ENCODE measurements at places on chromosomes 5 and 9.

- no peak for DNase-seq
Observed at GRCh38 chr5:78515670-78516069, 132.9 kb downstream of the LHFPL2 start.

DNA sequence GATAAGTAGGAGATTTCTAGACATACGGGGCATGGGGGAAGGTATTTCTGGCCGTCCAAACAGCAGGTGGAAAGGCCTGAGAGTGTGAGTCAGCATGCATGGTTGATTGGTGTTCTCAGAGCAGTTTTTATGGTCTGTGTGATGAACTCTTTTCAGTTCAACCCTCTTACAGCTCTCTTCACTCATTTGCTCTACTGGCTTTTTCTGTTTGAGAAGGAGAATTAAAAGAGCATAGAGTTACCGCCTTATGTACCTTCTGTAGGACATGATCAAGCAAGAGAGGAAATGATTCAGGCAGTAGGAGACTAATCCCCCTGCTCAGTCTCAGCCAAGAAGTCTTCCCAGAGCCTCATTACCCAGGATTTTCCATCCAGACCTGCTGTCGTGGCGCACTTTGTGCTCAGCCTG is 92.4 kb downstream of the PRDM6 start:
- no peak for DNase-seq

DNA sequence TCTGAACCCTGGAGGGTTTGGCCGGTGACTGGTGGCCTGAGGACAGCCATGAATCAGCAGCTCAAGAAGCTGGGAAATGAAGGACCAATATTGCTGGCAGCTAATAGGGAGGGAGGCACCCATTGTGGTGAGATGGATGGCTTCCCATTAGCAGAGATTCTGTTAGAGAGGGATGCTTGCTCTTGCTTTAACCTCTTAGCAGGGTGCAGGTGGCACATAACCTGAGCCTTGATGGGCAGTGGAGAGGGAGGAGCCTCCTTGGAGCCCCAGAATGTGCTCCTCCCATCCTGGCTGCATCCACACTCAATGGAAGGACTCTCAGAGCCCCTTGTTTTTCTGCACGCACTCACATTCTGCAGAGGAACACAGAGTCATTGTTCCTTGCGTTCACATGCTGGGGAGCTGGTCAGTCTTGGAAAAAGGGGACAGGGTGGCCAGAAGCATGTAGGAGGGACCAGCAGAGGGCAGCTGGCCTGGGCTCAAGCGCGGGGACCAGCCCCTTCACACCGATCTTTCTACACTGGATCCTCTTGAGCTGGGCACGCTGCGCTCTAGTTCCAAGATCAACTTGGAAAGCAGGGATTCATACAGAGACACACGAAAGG is 161.8 kb downstream of the MED10 start:
- no peak for DNase-seq

DNA sequence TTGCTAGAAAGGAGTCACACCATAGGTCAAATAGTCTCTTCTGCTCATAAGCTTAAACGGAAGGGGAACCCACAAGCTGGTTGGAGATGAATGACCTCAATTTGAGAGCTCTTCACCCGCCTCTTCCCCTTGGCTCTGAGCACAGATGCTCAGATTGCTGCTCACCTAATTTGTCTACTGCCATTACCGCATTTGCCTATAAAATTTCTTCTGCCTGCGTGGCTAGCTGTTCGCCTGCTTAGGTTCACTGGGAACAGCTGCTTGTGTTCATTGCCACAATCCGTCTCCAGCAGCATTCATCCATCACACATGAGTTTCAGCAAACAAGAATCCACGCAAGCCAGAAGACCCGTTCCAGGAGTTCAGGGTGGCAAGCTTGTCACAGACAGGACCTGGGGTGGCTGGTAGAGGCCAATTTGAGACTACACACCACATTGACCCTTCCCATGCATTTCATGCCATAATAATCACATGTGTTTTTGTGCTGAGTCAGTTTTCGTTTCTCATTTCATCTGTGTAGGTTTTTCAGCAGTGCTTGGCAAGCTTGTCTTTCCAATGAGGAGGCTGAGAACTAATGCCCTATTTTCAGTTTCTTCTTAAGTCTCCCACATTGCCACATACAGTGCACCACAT is 50.2 kb upstream of the DNAH5 start:
- no peak for DNase-seq

DNA sequence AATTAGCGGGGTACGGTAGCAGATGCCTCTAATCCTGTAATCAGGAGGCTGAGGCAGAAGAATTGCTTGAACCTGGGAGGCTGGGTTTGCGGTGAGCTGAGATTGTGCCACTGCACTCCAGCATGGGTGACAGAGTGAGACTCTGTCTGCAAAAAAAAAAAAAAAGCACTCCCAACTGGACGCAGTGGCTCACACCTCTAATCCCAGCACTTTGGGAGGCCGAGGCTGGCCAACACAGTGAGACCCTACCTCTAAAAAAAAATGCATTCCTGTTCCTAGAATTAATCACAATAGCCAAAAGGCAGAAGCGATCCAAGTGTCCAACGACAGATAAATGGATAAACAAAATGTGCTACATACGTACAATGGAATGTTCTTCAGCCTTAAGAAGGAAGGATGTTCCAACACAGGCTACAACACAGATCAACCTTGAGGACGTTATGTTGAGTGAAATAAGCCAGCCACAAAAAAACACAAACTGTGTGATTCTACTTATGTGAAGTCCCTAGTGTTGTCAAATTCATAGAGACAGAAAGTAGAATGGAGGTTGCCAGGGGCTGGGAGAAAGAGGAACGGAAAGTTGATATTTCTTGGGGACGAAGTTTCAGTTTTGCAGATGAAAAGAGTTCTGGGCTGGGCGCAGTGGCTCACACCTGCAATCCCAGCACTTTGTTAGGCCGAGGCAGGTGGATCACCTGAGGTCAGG is 13.8 kb downstream of the FAM78A start:
- DNase-seq, result no peak

DNA sequence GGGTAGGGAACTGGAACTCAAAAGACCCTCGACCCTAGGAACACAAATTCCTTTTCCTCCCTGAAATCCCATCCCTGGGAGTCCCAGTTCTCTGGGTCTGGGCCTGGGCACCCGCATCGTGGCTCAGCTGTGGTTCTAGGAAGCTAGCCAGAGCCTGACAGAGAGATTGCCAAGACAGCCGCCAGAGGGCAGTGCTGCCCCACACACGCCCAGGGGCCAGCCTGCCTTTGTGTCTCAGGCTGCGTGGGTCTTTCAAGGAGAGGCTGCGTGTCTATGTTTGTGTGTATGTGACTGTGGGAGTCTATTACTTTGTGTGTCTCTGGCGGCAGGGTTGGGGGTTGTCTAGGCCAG is 32.0 kb upstream of the TTLL11 start:
- DNase-seq, result peak; percentile 68

DNA sequence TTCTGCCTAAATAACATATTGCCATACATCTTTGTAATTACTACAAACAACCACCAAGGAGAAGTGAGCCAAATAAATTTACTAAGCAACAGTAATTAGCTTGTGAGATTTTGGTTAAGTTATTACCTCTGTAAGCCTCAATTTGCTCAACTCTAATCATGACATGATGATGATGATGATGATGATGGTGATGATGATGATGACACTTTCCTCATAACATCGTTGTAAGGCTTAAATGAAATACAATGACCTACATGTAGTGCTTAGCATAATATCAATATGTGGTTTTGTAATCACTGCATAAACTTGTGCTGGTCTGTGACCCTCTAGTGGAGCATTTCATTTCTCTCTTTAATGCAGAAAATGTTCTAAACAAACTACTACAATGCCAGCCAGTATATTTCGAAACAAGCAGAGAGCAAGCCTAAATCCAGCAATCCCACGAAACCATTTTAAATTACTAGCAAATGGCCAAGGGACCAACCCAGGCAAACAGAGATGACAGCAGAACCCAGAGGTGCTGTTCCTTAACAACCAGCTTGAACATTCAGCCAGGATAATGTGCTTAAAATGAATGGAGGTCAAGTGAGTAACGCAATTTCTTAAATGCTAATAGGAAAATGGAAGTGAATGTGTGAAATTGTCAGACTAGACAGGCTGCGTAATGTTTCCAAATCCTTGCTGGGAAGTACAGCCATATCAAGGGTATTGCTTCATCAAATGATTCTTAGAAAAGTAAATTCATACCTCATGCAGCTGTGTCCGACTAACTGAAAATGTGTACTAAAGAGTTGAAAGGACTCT is 281.9 kb upstream of the PUM3 start:
- no peak for DNase-seq

GRCh38 chr9:108087781-108088180 is 598.2 kb upstream of the KLF4 start:
- DNase-seq, result no peak

GRCh38 chr5:99320436-99320835 is 391.6 kb upstream of the CHD1 start:
- no peak for DNase-seq

DNA sequence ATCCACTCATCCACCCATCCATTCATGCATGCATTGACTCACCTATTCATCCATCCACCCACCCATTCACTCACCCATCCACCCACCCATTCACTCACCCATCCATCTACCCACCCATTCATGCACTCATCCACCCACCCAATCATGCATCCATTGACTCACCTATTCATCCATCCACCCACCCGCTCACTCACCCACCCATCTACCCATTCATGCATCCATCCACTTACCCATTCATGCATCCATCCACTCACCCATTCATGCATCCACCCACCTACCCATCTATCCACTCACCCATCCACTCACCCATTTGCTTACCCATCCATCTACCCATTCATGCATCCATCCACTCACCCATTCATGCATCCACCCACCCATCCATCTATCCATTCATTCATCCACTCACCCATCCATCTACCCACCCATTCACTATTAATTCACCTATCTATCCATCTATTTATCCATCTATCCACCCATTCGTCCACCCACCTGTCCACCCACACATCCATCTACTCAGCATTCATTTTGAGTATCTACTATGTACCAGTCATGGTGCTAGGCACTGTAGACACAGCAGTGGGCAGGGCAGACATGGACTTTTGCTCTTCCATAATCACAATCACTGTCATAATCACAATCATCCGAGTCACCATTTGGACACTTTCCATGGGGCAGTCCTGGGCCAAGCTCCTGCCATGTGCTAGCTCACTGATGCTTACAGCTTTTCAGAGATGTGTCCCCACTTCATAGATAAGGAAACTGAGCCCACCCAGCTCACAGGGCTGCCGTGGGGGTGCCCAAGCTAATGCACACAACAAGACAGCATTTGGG is 34.4 kb downstream of the HMCN2 start:
- DNase-seq, result no peak

DNA sequence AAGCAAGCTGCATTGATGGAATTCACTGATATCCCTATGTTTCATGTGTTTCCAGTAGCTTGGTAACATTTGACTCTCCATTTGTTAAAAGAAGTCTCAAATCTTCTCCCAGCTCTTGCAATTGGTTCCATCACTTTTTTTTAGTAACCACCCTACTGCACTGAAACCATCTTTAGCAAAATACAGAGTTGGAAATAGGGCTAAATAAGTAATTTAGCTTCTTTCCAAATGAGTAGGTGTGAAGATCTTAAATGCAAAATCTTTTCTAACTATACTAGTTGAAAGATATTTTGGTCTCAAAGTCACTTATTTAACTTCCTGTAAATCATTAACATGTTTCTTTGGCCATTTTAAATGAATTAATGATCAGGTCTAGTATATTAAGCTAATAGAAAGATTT is 138.1 kb downstream of the DIRAS2 start:
- no peak for DNase-seq

GRCh38 chr9:92385477-92385876 is 18.9 kb downstream of the OGN start:
- DNase-seq, result no peak

DNA sequence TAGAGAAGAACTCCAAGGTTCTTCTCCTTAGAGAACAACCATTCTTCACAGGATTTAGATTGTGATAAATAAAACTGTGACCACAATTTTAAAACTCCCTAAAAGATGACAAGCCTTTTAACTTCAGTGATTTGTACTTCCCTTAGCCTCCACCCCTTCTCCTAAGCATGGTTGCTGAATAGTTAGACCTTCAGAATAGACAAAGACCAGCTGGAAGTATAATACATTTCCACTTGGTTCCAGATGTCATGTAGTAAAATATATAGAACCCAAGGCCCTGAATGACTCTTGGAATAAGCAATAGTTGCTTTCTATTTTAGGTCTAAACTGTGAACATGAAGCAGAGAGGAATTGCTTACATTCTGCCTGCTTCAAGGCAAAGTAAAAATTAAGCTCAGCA is 208.7 kb downstream of the ARRDC3 start:
- DNase-seq, result no peak

DNA sequence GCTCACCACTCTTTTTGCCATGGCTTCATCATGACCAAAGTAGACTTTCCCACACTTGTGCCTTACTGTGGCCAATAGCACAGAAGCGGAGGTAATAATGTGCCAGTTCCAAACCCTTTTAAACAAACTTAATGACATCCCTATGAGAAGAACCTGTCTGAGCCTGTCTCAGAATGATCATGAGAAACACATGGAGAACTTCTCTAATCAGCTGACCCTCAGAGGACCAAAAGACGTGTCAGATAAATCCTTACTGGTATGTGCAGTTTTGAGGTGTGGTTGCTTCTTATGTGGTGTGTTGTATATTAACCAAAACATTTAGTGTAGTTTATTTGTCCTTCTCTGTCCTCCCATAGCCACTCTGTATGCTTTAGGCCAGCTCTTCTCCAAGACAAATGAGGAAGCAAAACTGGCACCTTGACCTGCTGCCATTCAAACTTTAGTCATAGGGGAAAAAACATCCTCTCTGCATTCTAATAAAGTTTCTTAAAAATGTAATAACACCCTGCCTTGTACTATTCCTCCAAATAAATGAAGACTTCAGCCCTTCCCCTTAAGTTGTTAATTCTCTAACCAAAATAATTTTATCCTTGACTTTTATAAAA is 168.9 kb downstream of the MUSK start:
- DNase-seq, result no peak

GRCh38 chr5:54259981-54260380 is 50.4 kb downstream of the ARL15 start:
- DNase-seq, result no peak

DNA sequence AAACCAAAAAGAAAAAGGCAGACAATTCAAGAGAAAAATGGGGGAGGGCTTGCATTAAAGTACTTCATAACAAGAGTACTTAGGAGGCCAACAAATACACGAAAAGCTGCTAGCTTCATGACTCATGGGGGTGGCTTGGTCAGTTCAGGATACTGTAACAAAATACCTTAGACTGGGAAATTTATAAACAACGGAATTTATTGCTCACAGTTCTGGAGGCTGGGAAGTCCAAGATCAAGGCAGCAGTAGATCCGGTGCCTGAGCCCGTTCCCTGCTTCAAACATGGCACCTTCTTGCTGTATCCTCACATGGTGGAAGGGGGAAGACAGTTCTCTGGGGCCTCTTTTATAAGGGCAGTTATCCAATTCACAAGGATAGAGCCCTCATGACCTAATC is 111.4 kb downstream of the C9orf50 start:
- no peak for DNase-seq
